ENCODE measurements at places on chromosomes 13 and 19.

- no peak for DNase-seq
Measured at GRCh38 chr13:76296751-76297150, 589.5 kb downstream of the KCTD12 start.

DNA sequence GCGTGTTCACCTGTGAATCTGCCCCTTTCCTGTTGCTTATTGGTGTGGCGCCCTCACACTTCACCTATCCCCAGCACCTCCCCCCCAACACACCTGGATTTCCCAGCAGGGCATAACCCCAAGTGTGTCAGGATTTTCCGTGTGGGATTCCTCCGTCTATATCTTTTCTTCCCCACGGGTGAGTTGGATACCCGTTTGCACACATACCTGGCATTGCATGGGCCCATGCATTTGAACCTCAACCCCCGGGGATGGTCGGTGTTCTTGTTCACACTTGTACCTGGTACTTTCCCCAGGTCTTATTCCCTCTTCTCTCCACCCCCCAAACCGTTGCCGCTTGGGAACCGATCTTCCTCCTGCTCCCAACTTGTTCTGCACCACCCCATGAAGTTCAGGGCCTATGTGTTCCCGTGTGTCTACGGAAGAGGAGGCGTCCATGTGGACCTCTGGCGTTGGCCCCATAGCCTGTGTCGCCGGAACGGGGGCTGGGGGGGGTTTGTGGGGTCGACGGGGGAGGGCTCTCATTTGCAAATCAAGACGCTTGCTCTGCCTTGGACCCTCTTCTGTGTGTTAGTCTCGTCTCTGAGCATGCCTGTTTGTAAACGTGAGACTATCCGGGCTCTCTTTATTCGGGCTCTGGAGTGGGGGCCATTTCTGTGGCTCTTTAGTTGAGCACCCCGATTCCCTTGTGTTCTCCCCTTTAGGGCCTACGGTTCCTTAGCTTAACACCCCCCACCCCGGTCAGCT is 1.7 kb downstream of the PRR12 start:
- no peak for DNase-seq

DNA sequence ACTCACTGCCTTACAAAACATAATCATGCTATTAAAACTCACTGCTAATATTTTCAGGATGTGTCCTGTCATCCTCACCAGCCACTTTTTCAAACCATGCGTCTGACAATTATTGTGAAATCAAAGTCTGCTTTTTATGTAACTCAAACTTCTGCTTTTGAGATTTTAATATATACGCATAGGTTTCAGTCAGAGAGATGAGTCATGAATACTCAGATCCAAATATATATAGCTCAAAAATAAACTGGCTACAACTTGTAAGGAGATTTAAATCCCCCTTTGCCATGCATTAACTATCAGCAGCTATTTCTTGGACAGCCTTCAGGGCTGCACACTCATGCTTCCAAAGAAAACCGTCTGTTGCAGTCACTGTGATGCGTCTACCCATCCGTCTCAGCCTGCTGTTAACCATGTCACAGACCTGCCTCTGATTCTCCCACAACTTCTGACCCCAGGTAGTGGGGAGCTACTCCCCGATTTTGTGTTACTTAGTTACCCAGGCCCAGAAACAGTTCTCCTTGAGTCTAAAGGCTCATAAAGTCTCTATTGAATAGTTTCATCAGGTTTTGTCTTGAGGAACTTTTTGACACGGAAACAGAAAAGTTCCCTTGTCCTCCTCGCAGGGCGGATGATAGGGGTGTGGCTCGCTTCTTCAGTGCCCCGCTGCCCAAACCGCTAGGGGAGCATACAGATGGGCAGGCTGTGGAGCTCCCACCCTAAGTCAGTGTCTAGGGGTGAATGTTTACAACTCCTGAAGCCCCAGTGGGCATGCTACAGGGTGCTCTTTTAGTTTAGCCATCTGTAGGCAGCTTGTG is 33.8 kb upstream of the SGCG start:
- no peak for DNase-seq

- DNase-seq = no peak
Measured at GRCh38 chr19:15995536-15995935, 46.7 kb downstream of the OR10H4 start.

- DNase-seq = peak; percentile 37
Measured at GRCh38 chr19:1853295-1854038, 5.2 kb upstream of the REXO1 start.

- DNase-seq = no peak
Measured at GRCh38 chr13:83620530-83621220, 261.6 kb downstream of the SLITRK1 start.

DNA sequence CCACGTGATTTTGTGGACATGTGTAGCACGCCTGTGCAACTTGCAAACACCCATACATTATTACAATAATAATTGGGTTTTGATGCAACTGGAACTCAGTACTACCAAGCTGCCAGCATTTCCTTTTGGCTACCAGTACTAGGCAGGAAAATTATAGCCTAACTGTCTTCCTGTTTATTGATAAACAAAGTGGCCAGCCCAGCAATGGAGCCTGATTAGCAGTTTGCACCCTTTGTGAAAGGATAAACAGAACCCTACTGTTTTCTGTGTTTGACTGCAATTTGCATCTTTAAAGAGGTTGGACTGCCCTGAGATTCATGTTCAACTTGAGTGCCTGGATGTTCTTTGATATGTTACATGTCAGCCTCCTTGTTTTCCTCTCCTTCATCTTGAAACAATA is 173.9 kb downstream of the ZIC5 start:
- no peak for DNase-seq

DNA sequence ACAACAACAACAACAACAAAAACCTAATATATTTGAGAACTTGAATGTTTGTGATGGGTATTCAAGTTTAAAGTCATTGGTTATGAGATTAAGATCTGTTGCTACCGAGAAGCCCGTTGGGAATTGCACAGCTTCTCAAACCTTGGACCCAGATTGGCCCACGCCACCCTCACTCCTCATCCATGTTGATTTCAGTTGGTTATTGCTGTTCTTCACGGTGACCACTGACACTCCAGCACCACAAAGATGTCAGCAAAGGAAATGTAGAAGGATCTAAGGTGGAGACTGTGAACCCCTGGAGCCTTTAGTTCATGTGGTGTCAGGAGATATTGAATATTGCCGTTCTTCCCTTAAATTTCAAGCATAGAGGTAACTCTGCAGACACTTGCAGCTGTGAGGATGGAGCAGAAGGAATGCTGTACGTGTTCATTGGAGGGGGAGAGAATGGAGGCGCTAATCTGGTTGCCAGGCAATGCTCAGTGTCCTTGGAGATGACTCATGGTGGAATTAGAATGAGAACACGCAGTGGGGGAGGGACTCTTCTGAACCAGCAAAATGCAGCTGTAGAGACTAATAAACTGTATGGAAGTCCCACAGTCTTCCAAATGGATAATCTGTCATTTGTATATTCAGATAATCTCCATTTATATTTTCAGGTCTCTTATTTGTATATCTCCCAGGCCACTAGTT is 20.8 kb upstream of the ZNF835 start:
- no peak for DNase-seq

DNA sequence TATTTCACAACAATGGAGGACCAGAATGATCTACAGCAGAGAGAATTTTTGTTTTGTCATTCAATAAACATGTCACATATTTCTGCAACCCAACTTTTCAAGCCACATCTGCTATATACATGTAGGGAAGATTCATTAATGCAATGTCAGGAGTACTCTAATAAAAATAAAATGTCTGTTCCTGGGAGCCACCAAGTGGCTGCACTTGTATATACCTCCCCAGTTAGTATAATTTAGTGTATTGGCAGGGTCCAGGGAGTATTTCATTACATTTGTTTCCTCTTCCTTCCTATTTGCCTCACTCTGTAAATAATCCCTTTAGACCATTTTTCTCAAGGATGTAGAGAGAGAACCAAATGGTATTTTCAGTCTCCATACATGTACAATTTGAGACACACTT is 1169.0 kb downstream of the DIAPH3 start:
- DNase-seq = no peak

DNA sequence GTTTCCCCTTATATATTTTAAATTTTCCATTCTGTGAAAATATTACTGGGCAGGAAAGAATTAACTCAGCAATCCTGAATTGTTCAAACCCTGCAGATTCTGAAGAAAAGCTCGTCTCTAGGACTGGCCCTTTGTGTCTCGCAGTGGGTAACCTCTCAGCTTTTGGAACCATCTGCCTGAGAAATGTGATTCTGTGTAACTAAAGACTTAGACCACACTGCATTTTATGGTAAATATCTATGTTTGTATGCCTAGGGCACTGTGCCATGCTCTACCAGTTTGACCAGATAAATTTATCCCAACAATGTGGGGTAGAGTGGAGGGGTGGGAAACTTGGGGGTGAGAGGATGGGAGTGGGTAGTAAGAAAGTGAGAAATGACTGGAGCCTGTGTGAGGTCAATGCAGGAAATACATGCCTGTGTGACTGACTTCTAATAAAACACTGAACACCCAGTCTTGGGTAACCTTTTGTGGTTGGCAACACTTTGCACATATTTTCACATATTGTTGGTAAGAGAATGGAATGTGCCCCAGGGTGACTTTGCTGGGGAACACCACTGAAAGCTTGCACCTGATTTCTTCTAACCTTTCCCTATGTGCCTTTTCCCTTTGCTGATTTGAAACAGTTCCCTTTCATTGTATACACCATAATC is 1181.9 kb downstream of the OLFM4 start:
- no peak for DNase-seq

DNA sequence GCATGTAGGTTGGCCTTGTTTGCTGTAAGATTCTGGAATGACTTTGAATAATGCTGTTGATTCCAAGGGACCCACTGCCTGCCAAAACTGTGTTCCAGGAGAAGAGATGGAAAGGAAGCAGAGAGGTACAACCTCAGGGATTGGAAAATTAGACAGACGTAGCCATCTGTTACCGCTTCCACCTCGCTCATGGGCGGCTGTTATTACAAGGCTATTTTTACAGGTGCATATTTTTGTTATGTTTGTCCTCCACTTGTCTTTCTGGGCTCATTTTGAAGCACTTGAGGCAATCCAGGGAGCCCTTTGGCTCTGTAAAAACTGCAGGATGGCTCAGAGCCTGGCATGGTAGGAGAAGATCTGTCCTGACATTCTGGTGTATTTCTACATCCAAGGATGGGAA is 276.4 kb upstream of the TMTC4 start:
- no peak for DNase-seq

DNA sequence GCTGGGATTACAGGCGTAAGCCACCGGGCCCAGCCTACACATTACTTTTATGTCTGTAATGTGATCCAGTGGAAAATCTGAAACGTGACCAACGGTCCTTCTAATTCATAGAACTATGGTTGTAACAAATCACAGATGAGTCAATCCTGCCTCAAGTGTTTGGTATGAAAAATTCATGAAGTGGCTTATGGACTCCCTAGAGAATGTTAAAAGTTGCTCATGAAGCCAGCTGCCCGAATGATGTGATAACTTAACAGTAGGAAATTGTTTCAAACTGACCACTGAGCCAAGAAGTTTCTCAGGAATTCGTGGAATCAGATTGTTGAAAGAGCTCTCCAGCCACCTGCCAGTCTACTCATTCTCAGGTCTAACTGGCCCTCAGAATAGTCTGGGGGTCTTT is 59.4 kb upstream of the FARP1 start:
- DNase-seq = no peak

- no peak for DNase-seq
Measured at GRCh38 chr13:31167490-31167889, 5.8 kb upstream of the HSPH1 start.

- no peak for DNase-seq
Measured at GRCh38 chr13:58767566-58767965, 1136.0 kb downstream of the PCDH17 start.

DNA sequence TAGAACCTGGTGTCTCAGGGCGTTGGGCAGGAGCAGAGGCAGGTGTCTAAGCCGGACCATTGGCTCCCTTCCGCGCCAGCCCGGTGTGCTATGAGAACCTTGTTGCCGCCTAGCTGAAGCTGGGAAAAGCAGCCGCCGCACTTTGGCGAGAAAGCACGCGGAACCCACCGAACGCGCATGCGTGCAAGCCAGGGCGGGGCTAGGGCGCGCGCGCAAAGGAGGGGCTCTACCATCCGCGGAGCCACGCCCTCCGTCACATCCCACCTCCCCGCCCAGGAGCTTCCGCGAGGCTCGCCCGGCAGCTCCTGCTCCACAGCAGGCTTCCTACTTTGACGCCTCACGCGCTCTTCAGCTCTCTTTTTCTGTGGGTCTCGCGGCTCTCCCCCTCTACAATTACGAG is 51.3 kb downstream of the WDR87 start:
- no peak for DNase-seq

DNA sequence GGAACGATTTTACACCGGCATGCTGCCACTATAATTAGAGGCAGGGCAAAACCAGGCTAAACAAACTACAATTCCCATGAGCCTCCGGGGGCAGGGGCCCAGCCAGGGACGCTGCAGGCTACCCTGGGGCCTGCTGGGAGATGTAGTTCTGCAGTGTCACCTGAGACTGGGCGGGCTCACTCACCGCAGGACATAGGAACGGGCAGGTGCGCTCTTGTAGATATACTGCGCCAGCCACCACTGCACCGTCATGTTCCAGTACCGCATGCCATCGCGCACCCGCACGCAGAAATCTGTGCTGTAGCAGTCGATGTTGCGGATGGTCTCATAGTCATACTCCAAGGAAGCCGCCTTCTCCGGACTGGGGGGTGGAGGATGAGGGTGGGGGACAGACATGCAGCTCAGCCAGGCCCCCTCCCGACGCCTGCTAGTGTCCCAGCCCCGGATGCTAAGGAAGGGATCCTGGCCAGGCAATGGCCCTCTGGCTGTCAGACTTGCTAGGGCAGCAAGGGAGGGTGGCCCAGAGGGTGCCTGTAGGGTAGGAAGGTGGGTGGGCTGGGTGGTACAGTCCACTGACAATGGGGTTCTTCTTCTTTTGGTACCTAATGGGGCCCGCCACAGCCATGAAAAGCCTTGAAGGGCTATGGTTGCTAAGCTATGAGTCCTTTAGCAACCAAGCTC is 5.8 kb upstream of the TMC4 start:
- no peak for DNase-seq

- no peak for DNase-seq
Measured at GRCh38 chr13:40966298-40966697, 52.8 kb downstream of the ELF1 start.

DNA sequence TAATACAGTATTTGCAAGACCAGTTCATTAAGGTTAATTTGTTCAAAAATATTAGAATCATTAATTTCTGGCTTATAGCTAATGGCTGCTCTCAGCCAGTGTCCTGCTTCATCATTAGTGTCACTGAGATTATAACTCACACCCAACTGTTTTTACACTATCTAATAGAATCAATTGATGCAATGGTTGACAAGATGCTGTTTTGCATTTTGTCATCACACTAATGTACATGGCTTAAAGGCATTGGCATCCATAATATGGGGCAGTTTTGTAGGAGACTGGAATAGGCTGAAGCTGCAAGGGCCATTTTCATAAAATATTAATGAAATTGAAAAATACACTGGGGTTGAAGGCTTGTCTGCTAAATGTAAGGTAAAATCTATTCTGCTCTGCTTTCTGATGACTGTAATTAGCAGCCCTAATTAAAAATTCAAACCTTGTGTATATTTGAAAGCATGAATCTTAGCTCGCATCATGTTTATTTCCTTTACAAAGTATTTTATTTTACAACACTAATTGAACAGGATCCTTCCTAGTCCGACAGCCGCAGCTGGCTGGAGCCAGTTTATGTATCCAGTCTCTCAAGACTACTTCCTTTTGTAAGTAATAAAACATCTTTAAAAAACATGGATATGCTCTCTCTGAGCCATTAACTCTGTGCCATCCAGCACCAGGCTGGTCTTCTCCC is 296.7 kb downstream of the POU4F1 start:
- DNase-seq = no peak

GRCh38 chr19:48814895-48815294 is 4.1 kb upstream of the BCAT2 start:
- DNase-seq = no peak

GRCh38 chr13:96003304-96003703 is 49.9 kb downstream of the UGGT2 start:
- no peak for DNase-seq

Data from brain pericyte (primary cell).